ENCODE measurements at places on chromosomes 12 and 14.

- H3K4me1 ChIP-seq = peaks cover 6% of the 10 kb centered on the region
- H3K4me3 ChIP-seq = no peak overlapping the region
- no peaks in the 10 kb centered on the region for H3K27me3 ChIP-seq
- H3K36me3 ChIP-seq = peaks cover 12% of the 10 kb centered on the region
Observed at GRCh38 chr14:103731916-103732867, 16.6 kb downstream of the ZFYVE21 start.

DNA sequence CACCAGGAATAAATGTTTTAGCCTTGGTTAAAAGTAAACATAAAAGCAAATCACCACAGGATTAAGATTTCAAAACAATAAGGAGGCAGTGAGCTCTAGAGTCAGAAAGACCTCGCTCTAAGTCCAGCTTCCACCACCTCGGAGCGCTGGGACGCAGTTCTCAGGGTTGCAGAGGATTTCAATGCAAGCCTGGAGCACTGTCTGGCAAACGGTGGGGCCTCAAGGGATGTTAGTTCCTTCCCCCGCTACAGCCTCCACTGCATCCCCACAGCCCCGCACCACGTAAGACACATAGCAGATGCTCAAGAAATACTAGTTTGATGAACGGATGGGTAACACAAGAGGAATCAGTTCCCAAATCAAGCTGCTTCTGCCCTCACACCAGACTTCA, 39.3 kb upstream of the TMCC3 start:
- no peaks in the 10 kb centered on the region for H3K4me1 ChIP-seq
- no peak for DNase-seq
- H3K4me3 ChIP-seq = no peak overlapping the region
- H3K36me3 ChIP-seq = no peaks in the 10 kb centered on the region

DNA sequence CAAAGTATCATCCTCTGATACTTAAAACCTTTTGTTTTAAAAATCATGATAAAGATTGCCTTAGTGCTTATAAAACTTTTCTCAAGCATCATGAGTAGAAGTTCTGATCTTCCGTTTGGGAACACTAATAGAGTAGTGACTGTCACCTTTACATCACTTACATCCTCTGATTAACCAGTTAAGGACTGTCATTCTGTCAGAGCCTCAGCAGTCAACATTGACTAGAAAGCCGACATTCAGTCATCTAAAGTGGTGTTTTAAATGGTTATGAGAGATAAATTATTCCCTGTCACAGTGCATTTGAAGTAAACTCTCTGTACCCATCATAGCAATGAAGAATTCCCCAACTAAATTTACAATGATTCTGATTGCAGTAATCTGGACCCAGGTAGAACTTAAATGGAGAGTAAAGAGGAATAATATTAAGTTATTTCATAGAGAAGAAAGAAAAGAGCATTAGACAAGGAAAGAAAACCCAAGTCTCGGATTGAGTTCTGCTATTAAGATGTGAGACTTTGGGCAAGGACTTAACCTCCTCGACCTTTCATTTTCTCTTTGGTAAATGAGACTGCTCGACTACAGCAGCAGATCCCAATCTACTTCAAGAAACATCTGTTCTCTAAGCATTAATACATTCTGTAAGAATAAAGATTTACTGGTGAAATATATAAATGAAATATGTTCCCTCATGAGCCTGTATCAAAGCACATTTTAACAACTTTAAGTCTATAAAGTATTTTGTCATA, 563.9 kb upstream of the LMO3 start:
- no peaks in the 10 kb centered on the region for H3K27me3 ChIP-seq
- DNase-seq = no peak
- H3K27ac ChIP-seq = no peak overlapping the region
- H3K4me3 ChIP-seq = no peak overlapping the region
- H3K4me1 ChIP-seq = no peaks in the 10 kb centered on the region

DNA sequence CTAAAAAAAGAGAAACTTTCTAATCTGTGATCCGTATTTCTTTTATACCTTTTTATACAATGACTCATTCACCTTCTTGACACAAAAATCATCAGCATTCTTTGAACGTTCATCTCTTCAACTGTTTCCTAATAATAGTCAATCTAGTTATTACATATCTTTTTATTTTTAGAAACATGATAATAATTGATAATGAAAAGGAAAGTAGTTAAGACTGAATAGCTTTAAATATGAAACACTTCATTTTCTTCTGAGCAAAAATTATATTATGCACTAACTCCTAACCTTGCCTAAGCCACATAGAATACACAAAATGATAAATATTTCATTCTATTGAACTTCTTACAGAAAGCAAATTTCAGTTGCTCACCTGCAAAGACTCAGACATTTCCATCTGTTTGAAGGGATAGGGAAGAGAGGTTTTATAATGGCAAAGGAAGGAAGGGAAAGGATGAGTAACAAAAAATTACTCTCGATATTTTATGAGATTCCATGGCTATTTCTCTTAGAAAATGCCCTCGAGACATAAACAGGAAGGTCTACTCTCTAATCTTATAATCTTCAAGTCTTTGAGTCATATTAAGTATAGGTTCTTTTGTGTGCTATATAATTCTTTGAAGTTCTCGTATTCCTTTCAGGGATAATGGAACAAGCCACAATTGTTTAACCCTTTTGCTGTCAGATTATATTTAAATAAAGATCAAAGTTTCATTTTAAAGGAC, 7.5 kb upstream of the KLHL42 start:
- DNase-seq = no peak
- H3K27me3 ChIP-seq = no peaks in the 10 kb centered on the region
- H3K4me1 ChIP-seq = peaks cover 6% of the 10 kb centered on the region
- H3K27ac ChIP-seq = no peak overlapping the region
- H3K36me3 ChIP-seq = no peaks in the 10 kb centered on the region
- H3K4me3 ChIP-seq = no peak overlapping the region

GRCh38 chr12:122569288-122569687, 42.2 kb downstream of the KNTC1 start:
- no peak overlapping the region for H3K4me3 ChIP-seq
- H3K36me3 ChIP-seq = peaks cover 21% of the 10 kb centered on the region
- H3K27me3 ChIP-seq = no peaks in the 10 kb centered on the region
- no peaks in the 10 kb centered on the region for H3K4me1 ChIP-seq
- no peak for DNase-seq
- no peak overlapping the region for H3K27ac ChIP-seq

- peak overlapping the region; percentile 89 for H3K27ac ChIP-seq
- H3K36me3 ChIP-seq = peaks cover 7% of the 10 kb centered on the region
- H3K4me3 ChIP-seq = peak overlapping the region; percentile 52
- no peaks in the 10 kb centered on the region for H3K27me3 ChIP-seq
- peak; percentile 42 for DNase-seq
- H3K4me1 ChIP-seq = peaks cover 20% of the 10 kb centered on the region
Observed at GRCh38 chr14:77120771-77121743, 20.5 kb downstream of the ZDHHC22 start.

DNA sequence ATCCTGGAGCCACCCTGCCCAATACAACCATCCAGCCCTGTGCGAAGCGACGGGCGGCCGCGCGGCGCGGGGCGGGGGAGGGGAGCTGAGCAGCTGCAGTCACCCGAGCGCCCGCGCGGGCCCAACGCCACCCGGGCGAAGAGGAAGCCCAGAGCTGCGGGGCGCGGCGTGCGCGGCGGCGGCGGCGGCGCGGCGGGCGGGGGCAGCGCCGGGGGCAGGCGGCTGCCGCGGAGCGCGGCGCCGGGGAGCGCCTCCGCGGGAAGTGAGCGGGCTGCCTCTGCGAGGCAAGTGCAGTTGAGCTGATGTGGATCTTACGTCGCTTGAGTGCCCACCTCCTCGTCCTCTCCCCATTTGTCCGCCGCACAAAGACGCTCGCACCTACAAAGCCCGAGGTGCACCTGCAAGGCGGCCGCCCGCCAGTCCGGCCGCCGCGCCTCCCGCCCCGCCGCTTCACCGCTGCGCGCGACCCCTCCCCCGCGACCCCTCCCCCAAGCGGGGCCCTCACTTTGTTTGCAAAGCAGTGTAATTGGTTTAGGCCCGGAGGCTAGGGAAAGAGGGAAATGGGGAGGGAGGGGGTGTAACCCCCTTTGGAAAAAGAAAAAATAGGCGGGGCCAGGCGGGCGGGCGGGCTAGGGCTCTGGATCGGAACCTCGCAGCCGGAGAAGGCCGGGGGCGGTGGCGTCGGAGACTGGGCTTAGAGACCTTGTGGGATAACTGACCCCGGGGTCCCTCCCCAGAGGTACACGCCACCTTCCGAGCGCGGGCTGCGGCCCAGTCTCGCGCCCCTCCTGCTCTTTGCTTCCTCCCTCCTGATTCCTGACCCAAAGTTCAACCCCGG, at the start of the genes FOXA1 and TTC6:
TSS of gene FOXA1 (minus strand) at position 279 of the 838 bp plus-strand sequence. CDS start at position 2, 277 bp downstream.
TSS of gene TTC6 (plus strand) at position 659 of the 838 bp plus-strand sequence. CDS start 26,436 bp downstream, outside the sequence.
- no peak for DNase-seq
- H3K27ac ChIP-seq = no peak within 1 kb of the TSS
- H3K4me1 ChIP-seq = no peaks in the 10 kb centered on the region

GRCh38 chr14:92244805-92245204, 78.2 kb upstream of the SLC24A4 start:
- no peak overlapping the region for H3K27ac ChIP-seq
- DNase-seq = no peak
- H3K4me3 ChIP-seq = no peak overlapping the region

DNA sequence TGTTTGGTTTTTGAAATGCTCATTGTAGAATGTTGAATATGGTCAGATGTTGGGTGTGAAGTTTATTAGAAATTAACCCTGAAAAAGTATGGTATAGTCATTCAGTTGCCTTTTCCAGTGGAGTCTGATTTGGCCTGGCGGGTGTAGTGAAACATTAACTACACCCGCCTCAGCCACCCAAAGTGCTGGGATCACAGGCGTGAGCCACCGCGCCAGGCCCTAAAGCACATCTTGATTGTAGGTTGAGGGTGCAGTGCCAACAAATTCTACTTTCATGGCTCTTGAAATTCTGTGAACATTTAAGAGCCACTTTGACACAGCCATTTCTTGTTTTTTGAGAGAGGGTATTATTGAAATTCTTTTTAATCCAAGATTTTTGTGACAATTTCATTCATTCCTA, 624.9 kb downstream of the DIO2 start:
- H3K36me3 ChIP-seq = no peaks in the 10 kb centered on the region
- no peak overlapping the region for H3K4me3 ChIP-seq
- no peaks in the 10 kb centered on the region for H3K27me3 ChIP-seq
- DNase-seq = no peak

DNA sequence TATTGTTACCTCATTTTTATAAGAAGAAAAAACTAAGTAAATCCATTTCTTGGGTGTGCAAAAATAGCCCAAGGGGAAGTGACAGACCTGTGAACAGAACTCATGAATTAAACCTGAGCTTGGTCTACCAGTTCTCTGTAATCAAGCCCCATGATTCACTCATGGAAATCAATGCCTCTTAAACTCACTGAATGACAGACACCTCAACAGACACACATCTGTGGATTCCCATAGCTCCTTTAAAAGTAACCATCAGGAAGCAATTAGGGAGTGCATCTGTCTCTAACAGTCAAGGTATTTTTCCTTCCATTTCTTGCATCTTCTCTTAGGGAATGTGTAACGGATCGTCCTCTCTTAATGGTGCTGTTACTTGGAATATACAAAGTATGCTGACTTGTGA, 215.0 kb upstream of the EEA1 start:
- no peak overlapping the region for H3K4me3 ChIP-seq
- peaks cover 13% of the 10 kb centered on the region for H3K27me3 ChIP-seq
- DNase-seq = no peak
- H3K27ac ChIP-seq = no peak overlapping the region

DNA sequence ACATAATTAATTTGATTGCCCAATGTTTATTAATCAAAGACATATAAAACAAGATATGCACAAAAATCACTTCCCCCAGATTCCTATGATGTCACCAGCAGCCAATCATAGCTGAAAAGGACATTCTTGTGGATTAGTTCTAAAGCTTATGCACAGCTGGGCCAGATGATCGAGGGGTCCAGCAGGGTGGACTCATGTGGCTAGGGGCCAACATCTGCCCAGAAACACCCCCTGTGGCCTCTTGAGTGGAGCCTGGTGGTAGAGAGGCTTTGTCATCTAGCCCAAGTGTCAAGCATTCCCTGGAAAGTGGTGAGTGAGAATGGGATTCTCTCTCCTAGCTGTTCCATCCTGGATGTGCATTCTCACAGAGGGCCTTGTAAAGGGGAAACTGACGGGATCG, 590.0 kb downstream of the BCL11B start:
- H3K27me3 ChIP-seq = peaks cover 11% of the 10 kb centered on the region
- no peak overlapping the region for H3K27ac ChIP-seq
- no peak overlapping the region for H3K4me3 ChIP-seq
- H3K4me1 ChIP-seq = no peaks in the 10 kb centered on the region
- H3K36me3 ChIP-seq = no peaks in the 10 kb centered on the region
- no peak for DNase-seq

DNA sequence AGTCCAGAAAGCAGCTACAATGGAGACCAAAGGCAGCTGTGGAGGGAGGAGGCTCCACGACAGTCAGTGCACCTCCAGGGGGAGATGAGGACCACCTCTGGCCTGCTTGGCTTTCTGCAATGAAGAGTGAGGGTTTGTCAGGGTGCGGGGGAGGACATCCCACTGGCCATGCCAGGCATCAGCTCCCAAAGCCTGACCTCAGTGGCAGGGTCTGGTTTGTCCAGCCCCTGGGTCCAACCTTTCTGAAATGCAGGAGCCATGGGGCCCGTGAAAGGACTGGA, 35.2 kb downstream of the SLC6A12 start:
- H3K4me3 ChIP-seq = no peak overlapping the region
- no peak for DNase-seq
- no peak overlapping the region for H3K27ac ChIP-seq

DNA sequence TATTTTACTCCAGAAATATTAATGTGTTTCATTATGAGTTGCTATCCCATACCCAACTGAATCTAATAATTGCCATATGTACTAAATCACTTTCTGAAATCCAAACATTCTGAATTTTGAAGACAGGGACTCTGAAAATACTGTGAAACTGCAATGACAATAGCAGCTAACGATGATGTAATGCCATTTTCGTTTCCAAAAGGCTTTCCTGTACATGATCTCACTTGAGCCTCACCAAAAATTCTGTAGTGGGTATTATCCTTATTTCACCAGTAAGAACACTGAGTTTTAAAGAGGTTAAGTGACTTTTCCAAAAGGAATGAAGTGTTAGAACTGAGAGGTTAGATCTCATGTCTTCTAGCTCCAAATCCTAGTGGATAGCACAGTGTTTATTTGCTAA, 133.3 kb downstream of the FLRT2 start:
- no peak overlapping the region for H3K27ac ChIP-seq
- H3K4me1 ChIP-seq = no peaks in the 10 kb centered on the region
- DNase-seq = no peak
- no peaks in the 10 kb centered on the region for H3K36me3 ChIP-seq

- H3K4me1 ChIP-seq = peaks cover 9% of the 10 kb centered on the region
- no peak for DNase-seq
- H3K4me3 ChIP-seq = no peak overlapping the region
- H3K27ac ChIP-seq = no peak overlapping the region
- peaks cover 49% of the 10 kb centered on the region for H3K27me3 ChIP-seq
Observed at GRCh38 chr12:48175613-48176416, 7.6 kb upstream of the CCDC184 start.

DNA sequence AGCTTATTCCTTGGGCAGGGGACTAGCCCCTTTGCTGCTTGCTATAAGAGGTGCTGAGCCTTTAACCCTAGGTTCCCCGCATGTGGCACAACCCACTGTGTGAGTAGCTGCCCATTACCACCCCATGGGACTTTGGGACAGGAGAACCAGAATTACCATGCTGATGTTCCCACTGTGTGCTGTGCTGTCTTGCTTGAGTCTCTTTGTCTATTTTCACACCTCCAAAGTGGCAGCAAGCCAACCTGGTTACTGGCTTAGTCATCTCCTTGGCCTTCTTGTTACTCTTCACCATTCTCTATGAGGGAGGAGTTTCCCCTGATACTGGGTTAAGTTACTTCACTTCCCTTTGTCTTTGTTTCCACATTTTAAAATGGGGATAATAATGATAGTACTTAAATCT, 73.4 kb upstream of the ETV6 start:
- peaks cover under 1% of the 10 kb centered on the region for H3K4me1 ChIP-seq
- H3K27me3 ChIP-seq = peaks cover 25% of the 10 kb centered on the region
- H3K36me3 ChIP-seq = peaks cover 2% of the 10 kb centered on the region

- peaks cover 19% of the 10 kb centered on the region for H3K27me3 ChIP-seq
- no peak overlapping the region for H3K27ac ChIP-seq
- H3K4me3 ChIP-seq = no peak overlapping the region
- H3K36me3 ChIP-seq = no peaks in the 10 kb centered on the region
Observed at GRCh38 chr12:1553987-1554982, 40.1 kb downstream of the FBXL14 start.
